ENCODE measurements at places on chromosomes 12 and 14. TPM values are rescaled to one million over a fixed set of nuclear protein-coding genes. Genes with fewer than 3 reads are reported as not detected.
A peak's percentile ranks its signal among the peaks of the same experiment; 100 is the strongest.

DNA sequence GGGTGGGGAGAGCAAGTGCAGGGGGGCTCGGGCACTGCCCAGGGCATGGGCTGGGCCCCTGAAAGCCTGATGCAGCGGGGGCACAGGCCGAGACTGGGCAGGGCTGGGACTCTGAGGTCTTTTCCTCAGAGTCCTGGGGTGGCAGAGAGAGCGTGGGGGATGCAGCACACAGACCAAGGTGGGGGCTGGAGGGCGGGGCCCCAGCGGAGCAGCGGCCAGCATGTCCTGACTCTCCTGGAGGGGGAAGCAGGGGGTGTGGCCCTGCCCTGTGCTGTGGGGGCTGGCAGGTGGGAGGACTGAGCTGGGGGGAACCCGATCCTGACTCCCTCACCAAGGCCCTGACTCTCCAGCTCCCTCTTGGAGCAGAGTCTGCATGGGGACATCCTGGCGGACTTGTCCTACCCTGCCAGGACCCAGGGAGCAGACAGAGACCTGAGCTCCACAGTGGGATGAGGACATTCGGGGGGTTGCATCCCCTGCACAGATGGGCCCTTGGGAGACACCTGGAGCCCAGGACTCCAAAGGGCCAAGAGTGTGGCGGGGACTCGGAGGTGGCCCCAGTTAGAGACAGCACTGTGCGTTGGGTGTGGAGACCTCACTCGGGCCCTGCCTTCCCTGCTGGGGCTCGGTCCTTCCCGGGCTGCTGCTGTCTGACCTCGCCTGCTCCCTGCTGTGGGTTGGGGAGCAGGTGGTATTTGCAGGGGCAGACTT is 326.1 kb downstream of the TMEM121 start:
- DNase-seq: no peak

Gene ADGRD1
- total RNA-seq: 4.5 TPM

- no peak for DNase-seq
Observed at GRCh38 chr12:26855337-26855736, 22.3 kb upstream of the ITPR2 start.

Gene LUM
- 12.6 TPM for total RNA-seq

- no peak for DNase-seq
Observed at GRCh38 chr12:127107744-127108143, 1159.2 kb upstream of the TMEM132C start.

DNA sequence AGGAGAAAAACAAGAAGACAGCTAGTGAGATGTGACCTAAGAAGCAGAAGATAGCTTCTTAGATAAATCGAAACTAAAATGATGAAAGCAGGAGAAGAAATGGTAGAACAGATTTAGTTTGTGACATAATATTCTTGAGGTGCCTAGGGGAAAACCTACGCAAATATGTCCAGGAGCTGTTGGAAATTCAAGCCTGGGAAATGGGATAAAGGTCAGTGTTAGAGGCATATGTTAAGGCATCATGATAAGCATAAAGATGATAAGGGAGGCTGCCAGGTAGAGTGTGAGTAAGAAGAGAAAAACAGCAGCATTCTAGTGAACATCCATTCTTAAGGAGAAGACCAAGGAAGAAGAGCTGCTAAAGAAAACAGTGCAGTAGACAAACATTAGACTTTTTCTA is 109.6 kb upstream of the LGR5 start:
- DNase-seq: no peak

DNA sequence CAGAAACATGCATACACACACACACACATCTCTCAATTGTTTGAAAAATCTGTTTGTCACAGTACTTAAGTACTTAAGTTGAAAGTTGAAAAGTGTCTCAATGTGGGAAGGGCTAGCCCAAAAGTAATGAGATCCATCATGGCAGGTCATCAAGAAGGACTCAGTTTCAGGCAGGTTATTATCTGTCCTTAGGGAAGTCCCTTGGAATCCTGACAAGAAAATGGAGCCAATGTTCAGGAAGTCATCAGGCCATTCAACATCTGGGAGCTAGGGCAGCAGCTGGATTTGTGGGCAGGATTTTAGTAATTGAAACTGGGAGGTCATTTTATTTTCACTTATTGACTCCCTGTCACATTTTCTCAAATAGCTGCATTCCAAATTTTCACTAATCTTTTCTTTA is 56.0 kb downstream of the MSRB3 start:
- no peak for DNase-seq

GRCh38 chr14:22105006-22105623 is 431.5 kb upstream of the OR4E1 start:
- DNase-seq: no peak

- DNase-seq: no peak
Observed at GRCh38 chr12:128298091-128298748, 31.2 kb downstream of the TMEM132C start.

- no peak for DNase-seq
Observed at GRCh38 chr12:62805517-62805916, 129.4 kb downstream of the PPM1H start.

GRCh38 chr14:49950275-49951228 is 57.7 kb downstream of the ARF6 start:
- DNase-seq: no peak

GRCh38 chr14:32998433-32998832 is 59.8 kb downstream of the NPAS3 start:
- DNase-seq: no peak

Gene PAPLN
- 1.2 TPM for total RNA-seq

GRCh38 chr12:112762753-112763152 is 28.8 kb upstream of the RPH3A start:
- no peak for DNase-seq

Gene C14orf180
- total RNA-seq: not detected

DNA sequence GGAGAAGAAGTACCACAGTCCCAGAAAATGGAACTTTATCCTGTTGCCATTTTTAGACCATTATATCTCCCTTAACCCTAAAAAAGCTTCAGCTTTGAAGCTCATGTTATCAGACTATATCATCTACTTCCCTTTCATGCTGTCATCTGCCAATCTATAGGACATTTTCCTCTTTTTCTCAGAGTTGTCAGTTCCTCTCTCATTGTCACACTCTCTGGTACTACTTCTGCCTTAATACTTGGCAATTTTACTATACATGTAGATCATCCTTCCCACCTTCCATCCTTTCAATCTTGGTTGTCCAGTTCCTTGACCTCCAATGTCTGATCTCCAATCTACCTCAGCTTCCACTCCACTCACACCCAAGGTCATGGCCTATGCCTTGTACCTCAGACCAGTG is 57.4 kb downstream of the SLC15A5 start:
- DNase-seq: no peak

DNA sequence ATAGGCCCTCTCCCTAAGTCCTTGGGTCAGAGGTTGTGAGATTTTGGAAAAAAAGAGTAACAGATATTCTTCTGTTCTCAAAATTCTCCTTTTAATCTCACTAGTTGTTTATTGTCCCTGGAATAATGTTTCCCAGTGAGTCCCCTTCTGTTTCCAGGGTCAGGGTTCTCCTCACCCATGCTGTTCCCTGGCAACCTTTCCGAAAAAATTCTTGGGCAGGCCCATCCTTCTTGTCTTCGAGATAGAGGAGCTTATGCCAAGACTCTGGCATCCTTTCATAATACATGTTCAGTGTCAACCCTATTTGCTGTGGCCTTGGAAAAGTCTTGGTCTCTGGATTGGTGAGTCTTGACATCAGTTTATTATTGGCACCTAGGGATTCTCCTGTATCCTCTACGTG is 212.4 kb upstream of the FAR2 start:
- DNase-seq: no peak

DNA sequence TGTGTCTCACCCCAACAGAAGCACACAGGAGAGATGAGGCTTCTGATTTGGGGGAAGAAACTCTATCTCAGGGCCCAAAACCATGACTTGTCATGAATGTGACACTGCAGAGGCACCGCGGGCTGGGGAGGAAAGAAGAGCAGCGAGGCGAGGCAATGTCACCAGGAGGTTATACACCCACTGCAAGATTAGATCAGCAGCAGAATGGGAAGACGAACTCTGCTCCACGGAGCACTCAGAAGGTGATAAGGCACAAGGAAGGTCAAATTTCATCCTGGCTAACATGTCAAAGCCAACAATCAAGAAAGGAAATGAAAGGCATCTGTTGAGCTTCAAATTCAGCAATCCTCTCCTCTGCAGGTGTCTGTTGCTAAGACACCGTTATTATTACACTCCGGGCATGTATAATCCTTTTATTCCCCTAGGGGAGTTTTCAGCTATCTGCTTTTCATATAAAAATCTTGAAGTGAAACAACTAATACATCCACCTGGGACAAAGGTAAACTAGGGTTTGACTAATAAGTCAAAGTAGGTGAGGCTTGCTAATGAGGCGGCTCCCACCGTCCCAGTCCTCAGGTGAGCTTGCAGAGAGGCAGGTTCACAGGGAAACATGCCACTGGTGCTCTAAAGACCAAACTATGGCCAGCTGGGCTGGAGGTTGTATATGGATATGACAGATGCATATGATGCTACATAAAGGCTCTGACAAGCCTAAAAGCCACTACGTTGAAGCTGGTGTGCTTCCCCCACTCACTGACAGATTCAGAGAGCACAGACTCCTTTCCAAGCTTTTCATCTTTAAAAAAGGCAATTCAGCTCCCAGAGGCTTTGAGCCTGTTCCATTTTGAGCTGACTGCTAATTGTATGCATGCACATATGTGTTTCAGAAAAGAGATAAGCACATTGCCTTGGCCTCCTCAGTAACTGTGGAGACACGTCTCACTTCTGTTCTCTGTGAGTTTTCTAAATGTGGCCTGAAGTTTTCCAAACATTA is 221.2 kb downstream of the NELL2 start:
- no peak for DNase-seq

DNA sequence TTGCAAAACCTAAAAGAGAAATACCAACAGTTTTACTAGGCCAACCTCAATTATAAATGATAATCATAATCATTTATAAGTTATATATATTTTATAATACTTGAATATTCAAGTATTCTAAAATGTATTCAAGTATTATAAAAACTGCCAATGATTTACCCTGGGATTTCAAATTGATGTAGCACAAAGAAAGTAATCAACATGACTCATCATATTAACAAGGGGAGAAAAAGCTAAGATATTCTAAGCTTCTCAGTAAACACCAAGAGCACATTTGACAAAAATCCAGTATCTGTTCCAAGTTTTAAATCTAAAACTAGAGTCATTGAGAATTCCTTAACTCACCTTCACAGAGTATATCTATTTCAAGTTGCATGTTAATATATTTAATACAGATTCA is 56.1 kb downstream of the CAPZA3 start:
- no peak for DNase-seq

GRCh38 chr14:91241863-91242262 is 2.6 kb downstream of the GPR68 start:
- DNase-seq: no peak

- no peak for DNase-seq
Observed at GRCh38 chr14:35121026-35121886, 534 bp downstream of the PPP2R3C start.

Gene COA8
- 38.3 TPM for total RNA-seq

Gene PITPNM2
- total RNA-seq: 4.9 TPM

GRCh38 chr12:51592034-51592705 is 1.1 kb downstream of the SCN8A start:
- DNase-seq: no peak

DNA sequence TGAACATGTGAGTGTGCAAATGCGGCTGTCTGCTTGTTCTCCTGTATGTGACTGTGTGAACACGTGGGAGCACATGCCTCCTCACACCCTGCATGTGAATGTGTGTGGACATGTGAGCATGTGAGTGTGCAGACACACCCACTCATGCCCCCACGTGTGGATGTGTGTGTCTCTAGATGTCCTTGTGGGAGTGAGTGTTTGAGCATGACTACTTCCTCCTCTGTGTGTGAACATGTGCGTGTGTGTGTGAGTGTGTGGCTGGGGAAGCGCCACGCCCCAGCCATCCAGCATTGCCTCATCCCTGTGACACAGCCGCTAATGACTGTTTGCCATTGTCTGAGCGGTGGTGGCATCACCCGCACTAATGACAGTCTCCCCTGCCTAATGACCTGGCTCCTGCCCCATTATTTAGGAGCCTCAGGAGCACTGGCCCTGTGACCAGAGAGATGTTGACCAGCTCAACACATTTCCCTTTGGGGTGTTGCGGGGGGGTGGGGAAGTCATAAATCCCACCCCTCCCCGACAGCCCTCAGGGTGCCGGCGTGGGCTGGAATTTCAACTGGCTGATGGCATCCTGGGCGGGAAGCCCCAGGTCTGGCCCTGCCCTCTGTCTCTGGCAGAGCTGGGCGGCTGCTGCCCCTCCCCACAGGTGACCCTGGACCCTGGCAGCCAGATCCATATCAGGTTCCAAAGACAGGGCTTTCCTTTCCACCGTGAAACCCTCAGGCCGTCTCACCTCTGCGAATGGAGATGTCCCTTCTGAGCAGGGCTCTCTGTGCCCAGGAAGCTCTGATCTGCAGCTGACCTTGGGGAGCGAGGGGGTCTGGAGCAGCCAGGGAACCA is 11.5 kb upstream of the KRT80 start:
- peak; percentile 74 for DNase-seq

GRCh38 chr12:102388469-102388868 is 91.9 kb downstream of the IGF1 start:
- no peak for DNase-seq

DNA sequence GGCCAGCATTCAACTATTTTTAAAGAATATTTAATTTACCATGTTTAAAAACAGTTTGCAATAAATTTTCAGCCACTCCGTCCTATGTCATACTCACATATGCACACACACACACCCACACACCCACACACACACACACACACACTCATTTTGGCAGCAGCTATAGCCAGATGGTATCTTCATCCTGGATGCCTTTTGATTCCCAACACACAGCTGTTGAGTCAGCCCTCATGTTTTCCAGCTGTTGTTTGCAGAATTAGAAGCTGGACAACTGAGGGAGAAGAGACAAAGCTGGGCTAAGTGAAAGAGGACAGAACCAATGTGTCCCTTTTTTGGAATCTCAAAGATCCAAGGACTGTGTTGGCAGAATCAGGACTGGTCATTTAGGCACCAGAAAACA is 80.0 kb upstream of the EGLN3 start:
- DNase-seq: no peak

GRCh38 chr14:56569174-56569573 is 10.4 kb upstream of the TMEM260 start:
- DNase-seq: no peak

Gene IAPP
- under 0.01 TPM for total RNA-seq

All from frontal cortex (tissue), 4 donors.